ENCODE measurements at places on chromosomes 6 and 20.

DNA sequence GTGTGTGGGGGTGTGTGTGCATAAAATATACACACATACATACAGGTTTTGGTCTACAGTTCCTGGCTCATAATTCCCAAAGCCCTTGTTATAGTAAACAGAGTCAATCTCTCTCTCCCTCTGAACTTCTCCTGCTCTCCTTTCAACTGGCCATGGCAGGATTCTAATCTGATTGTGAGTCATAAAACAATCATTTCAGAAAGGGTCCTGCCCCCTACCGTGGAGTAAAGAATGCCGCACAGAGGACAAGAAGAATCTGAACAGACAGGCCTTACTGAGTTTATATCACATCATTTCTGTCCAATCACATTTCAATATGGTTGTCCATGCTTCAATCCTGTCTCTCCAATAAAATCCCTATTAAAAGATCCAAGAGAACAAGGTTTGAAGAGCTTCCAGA, 416.9 kb downstream of the FRK start:
- DNase-seq = peak; percentile 68

DNA sequence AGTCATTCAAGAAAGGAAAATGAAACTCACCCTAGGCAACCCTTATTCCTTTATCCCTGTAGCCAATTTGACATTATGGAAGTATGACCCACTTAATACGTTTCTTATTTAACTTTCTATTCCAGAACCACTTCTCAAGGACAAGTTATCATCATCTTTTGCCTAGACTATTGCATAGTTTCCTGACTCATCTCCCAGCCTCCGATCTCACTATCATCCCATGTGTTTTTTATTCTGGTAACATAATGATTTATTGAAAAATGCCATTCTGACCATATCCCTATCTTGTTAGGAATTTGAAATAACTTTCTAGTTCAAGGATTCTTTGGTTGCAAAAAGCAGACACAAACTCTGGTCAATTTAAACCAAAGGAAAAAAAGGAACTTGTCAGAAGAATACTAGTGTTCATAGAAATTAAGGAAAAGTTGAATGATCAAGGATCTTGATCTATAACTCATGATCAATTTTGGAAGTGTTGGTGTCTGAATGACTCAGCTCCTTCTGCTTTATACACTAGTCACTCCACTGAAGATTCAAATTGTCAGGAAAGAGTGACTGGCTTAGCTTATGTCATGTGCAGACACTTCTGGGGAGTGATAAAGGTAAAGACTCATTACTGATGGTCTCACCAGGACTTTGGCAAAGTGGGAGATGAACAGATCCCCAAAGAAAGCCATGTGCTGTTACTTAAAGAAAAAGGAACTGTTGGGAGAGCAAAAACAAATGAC, 8.5 kb upstream of the TINAG start:
- DNase-seq = peak; percentile 47

DNA sequence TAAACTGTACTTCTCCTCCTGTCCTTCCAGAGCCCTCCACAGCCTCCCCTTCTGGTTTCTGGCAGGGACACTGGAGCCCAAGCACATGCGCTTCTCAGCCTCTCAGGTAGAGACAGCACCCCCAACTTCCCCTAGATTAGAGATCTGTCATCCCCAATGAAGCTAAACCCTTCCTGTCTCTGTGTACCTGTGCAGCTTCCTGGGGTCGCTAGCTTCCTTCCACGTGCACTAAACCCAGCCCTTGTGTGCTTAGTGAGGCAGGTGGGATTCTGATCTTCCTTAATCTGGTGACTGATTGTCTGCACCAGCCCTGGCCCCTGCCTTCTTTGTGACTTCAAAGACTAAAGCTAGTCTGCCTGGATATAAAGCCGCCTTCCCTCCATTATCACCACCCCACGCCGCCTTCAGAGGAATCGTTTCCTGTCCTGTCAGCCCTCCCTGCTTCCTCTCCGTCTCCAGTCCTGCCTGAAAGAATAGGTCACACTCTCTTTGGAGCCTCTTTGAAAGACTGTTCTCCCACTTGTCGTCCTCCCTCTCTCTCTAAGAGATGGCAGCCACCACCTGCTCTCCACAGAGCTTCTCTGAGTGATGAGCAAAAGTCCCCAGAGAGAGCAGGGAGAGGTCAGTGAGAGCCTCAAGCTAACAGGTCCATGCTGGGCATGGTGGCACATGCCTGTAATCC, 27.5 kb downstream of the CAPN11 start:
- DNase-seq = no peak

- DNase-seq = no peak
These were observed 69.1 kb downstream of the NRSN1 start for GRCh38 chr6:24194978-24195700.

DNA sequence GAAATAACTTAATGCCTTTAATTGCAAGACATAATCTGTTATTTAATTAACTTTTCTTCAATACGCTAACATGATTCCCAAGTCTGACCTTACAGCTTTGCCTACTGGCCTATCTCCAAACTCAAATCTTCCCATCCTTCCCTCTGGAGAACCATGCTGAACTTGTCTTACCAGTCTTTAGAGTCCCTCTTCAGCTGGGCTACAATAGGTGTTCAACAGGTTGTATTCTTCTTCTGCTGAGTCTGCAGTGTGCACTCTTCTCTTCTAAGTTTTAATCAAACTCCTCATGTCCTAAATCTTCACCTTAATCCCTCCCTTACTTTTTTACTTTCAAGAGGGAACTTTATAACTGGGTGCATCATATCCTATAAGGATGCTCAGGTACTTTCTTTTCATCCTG, 75.5 kb upstream of the TINAG start:
- DNase-seq = no peak
